Caki2 (cell line): ENCODE measurements at places on chromosomes 1 and 21. TPM values are rescaled to one million over a fixed set of nuclear protein-coding genes. Genes with fewer than 3 reads are reported as not detected.

DNA sequence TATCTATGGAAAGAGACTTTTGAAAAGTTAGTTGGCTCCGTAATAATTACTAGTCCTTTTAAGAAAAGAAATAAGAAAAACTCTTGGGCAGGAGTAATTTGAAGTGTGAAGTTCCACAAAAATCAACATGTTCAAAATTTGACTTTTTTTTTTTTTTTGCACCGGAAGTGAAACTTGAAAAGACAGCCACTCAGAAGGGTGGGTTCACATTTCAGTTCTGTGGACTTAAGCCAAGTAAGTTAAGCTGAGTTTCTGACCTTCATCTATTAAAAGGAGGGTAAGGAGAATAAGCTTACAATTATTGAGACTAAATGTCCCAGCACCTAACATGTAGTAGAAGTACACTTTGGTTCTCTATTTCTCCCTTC is 11.0 kb downstream of the RO60 start:
- no peak for DNase-seq

GRCh38 chr1:173128742-173129141 is 78.0 kb upstream of the TNFSF18 start:
- no peak for DNase-seq

- DNase-seq: no peak
Observed at GRCh38 chr1:241115784-241116183, 241.2 kb downstream of the RGS7 start.

DNA sequence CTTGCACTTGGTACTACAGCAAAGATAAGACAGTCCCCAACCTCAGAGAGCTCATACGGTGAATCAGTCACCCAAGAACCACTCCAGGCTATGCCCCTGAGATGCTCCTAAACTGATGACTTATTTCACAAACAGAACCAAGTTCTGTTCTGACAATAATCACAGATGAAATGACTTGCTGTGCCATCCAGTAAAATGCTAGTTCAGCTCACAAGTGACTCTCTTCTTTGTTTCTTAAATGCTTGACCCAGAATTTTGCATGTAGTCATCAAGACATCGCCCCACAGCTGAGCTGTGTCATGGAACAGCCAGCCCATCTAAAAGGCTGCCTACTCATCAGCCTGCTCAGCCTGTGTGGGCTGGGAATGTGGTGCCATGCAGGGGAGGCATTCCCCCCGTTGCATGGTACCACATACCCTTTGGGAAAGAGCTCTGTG is 6.1 kb upstream of the SLC19A2 start:
- DNase-seq: no peak

DNA sequence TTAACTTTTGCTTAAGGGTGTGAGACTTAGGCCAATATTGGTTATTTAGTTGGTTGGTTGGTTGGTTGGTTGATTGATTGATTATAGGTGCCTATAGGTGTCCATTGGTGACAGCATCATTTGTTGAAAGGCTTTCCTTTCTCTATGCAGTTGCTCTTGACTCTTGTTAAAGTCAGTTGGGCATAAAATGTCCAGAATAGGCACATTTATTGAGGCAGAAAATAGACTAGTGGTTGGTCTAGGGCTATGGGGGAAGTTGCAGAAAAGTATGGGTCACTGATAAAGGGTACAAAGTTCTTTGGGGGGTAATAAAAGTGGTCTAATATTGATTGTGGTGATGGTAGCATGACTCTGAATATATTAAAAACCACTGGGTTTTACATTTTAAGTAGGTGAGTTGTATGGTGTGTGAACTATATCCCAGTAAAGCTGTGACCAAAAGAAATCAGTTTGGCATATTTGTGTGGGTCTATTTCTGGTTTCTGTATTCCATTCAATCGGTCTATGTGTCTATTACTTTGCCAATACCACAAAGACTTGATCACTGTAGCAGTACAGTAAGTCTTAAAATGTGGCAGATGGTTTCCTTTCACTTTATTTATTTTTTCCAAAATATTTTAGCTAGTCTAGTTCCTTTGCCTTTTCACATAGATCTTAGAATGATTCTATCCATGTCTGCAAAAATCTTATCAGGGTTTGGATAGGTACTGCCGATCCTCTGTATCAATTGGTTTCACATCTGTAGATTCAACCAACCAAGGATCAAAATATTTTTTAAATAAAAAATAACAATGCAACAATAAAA is 63.0 kb downstream of the ATP1A1 start:
- no peak for DNase-seq

DNA sequence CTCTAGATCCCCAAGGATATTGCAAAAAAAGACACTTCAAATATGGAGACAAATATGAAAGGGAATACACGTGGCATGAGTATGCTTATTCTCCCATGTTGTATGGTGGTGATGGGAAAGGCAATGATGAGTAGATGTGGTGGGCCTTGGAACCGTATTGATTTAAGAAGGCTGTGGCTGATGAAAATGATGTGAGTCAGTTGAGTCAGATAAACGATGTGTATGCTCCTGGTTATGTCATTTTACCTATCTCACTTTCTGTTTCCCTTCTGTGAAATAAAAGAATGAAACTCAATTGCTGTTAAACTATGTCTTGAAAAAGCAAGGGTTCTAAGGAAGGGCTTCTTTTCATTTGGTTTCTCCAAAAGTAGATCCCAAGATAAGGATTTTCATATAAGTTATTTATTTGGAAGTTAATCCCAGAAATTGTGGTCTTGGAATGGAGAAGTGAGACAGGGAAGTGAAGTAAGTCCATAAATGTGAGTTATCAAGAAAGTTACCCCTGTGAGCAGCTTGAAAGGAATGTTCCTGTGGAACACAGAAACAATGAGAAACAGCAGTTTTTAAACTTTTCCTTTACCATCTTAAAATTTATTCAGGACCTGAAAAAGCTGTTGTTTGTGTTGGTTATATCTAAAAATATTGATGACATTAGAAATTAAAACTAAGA is 292.0 kb downstream of the DUSP10 start:
- DNase-seq: no peak

GRCh38 chr1:193348091-193348768 is 161.8 kb upstream of the B3GALT2 start:
- no peak for DNase-seq

GRCh38 chr1:96387785-96388184 is 333.8 kb upstream of the PTBP2 start:
- DNase-seq: no peak

DNA sequence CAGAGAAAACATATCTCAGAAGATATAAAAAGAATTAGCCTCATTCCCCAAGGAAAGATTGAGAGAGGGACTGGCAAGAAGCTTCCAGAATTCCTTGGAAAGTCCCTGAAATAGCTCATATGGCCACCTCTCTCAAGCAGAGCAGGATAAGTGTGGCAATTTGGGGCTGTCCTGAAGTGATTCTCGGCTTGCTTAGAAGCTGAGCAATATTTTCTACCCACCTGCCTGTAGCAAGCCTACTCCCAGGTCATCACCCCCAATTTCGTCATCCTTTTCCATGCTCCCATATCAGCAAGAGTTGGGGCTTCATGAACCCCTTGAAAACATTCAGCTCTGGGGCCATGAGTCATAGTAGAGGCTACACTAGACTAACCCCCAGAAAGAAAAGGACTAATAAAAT is 131.5 kb downstream of the PLPP3 start:
- no peak for DNase-seq

DNA sequence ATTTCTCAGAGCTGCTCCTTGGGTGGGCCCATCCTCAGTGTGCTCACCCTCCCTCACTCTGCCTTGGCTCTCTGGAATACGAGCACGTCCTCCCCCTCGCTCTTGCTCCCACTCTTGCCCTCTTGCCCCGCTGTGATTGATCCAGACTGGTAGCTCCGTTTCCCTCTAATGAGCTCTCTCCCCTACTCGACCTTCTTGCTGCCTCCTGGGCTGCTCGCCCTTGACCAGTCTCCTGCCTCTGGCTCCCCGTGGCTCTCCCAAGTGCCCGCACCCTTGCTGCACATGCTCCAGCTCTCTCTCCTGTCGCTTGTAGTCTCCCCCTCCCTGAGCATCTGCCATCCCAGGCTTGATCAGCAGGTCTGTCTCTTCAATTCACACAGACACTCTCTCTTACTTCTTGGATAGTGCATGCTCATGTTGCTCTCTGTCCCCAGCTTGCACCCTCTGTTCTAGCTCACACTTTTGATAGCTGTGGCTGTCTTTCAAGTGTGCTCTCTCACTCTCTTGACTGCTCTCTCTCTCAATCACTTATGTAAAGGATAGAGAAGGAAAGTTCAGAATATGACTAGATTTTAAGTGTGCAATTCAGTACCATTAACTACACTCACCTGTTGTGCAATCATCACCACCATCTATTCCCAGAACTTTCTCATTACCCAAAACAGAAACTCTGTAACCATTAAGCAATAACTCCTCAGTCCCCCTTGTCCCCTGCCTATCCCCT is 51.1 kb downstream of the PHC2 start:
- no peak for DNase-seq

The BGLAP gene
- not detected in 2 replicates for total RNA-seq

The ANKRD35 gene
- not detected in 2 replicates for total RNA-seq
